ENCODE measurements at places on chromosomes 7 and 10.
A peak's percentile ranks its signal among the peaks of the same experiment; 100 is the strongest.

DNA sequence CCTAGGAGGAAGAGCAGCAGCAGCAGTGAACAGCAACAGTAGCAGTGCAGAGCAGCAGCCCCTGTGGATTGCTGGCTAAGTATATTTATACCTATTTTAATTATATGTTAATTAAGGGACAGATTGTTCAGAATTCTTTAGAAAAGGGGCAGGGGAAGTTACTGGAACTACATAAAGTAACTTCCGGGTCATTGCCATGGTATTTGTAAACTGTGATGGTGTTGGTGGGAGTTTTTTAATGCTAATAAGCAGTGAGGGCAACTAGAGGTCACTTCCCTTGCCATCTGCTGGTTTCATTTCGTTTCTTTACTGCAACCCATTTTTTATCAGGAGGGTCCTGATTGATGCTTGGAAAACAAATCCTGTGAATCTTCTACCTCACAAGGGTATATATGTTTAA, 229.8 kb upstream of the PODXL start:
- no peak for DNase-seq

GRCh38 chr10:106502641-106503040, 661.9 kb downstream of the SORCS1 start:
- DNase-seq: no peak

DNA sequence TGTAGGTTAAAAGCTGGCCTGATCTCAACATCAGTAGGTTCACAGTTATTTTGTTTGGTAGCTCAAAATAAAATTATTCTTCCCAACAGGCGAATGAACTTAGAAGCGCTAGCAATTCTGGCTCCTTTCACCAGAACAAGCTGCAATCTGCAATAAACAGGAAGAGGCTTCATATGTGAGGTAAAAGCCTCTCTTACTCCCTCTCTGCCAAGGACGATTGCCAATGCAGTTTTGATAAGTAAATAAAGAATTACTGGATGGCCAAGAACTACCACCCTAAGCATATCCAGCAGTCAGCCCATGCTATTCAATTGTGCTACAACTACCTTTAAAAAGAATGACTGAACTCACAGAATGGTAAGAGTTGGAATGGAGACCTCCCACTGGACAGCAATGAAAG, 150.0 kb upstream of the LAMB4 start:
- DNase-seq: no peak

DNA sequence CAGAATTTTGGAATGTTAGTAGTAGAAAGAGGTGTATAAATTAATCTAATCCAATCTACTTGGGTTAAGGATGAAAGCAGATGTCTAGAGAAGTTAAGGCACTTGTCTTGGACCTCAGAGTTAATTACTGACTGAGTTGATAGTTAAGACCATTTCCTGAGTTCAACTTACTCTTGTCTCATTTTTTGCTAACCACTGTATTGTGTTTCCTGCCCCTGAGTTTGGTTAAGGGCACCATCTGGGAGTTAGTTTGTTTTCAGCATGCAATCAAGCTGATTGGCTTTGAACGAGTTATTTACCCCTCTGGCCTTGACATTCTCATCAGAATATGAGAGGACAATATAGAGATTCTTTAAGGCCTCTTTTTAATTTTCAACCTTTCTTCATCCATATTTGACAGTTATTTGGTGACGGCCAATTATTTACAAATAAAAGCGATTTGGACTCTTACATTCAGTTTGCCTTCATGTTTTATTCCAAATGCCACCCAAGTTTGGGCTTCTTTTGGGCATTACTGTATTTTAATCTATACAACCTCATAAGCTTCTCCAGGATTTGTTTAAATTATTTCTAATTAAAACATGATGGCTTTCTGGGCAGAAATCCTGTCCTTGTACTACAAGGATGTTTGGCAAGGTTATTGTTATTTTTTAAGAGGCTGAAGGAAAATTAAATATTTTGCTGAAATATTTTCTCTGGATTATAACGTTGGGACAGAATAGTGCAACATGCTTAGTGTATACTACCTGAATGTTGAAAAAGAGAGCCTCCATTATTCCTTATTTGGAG, 225.0 kb downstream of the CACNB2 start:
- DNase-seq: no peak

- DNase-seq: no peak
These were observed 690.3 kb upstream of the FOXK1 start for GRCh38 chr7:3991731-3992231.

DNA sequence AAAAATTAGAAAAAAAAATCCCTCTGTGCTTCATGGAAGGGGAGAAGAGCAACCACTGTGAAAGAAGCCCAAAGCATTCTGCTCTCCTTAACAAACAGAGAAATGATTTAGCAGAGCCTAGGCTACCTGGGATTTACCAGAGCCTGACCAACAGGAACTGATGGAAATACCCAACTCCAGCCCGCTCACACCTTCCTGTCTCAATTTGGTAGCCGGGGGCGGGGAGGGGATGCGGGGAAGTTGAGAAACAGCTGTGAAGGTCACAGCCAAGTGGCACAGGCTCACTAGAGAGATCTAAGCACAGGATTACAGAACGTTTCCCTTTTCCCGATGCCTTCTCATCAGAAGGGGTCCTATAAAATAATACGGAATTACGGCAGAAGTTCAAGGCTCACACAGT, 17.6 kb downstream of the RSU1 start:
- DNase-seq: no peak

GRCh38 chr7:140284062-140284461, 107.3 kb upstream of the KDM7A start:
- peak; percentile 21 for DNase-seq

- peak; percentile 29 for DNase-seq
These were observed 613 bp downstream of the OAT start for GRCh38 chr10:124417895-124418725.

DNA sequence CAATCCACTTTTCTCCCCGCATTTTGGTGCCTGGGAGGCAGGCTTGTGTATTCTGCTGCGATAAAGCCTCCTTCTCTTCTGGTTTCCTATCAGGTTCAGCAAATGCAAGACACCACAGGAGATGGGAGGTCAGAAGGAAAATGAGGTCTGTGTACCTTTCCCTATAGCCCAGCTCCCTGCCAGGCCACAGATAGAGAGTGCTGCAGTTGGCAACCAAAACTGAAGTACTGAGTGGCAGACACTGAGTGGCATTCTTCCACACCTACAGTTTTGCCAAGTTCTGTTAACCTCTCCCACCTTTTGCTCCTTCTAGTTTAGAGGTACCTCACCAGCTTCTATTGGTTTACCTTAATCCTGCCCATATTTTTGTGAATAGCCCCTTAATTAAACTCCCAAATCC, 948.4 kb downstream of the SORCS1 start:
- no peak for DNase-seq

DNA sequence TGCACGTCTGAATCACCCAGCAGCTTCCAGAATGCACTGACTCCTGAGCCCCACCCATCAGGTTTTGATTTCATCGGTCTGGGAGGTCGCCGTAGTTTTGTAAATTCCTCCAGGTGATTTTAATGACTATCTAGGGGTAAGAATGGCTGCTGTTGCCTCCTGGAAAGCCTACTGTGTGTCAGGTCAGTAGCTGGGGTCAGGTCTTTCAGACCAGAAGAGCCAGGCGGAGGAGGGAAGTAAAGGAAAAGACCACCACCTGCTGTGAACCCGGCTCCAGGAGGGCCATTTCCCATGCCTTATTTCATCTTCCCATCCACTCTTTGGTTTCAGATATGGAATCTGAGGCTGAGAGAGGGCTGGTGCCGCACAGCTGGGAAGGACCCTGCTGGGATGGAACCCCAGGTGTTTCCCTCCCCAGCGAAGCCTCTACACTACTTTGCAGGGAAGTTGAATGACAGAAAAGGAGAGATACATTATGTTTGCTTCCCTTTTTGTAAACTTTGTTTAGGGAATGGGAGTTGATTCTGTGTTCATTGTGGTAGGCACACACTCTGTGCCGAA, 19.8 kb downstream of the ADAMTS14 start:
- no peak for DNase-seq

DNA sequence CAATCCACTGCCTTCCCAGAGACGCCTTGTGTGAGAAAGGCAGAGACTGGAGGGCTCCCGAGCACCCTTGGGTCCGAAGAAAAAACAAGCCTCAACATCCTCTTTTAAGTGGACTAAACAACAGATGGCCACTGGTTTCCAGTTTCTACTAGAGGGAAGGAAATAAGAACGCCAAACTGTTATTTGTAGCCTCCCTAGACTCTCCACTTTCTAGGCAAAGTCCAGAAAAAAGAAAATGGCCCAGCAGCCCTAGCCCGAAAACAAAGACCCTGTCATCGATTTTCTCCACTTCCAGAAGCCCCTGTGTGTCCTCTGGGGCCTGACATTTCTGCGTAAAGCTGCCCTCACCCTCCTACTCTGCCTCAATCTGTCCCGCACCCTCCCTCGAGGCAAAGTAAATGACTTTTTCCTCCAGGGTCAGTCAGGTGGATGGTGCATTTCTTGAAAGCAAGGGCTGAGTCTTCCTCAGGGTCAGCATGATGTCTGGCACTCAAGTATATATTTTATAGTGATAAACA, 6.0 kb downstream of the RGS10 start:
- DNase-seq: no peak

GRCh38 chr10:86046845-86047460, 319.6 kb downstream of the GRID1 start:
- no peak for DNase-seq
